ENCODE measurements at places on chromosomes 3 and 15. TPM values are rescaled to one million over a fixed set of nuclear protein-coding genes. Genes with fewer than 3 reads are reported as not detected.

The NRROS gene
- not detected for total RNA-seq

The LNP1 gene
- 6.0 TPM for total RNA-seq

The SPTBN5 gene
- total RNA-seq: 0.07 TPM

The HHATL gene
- not detected for total RNA-seq
